ENCODE measurements at places on chromosomes 16 and 17.

- DNase-seq, result peak; percentile 51
Observed at GRCh38 chr16:22300427-22301071, 3.3 kb downstream of the POLR3E start.

GRCh38 chr17:82859431-82860403, 19.9 kb upstream of the ZNF750 start:
- peak; percentile 67 for DNase-seq

DNA sequence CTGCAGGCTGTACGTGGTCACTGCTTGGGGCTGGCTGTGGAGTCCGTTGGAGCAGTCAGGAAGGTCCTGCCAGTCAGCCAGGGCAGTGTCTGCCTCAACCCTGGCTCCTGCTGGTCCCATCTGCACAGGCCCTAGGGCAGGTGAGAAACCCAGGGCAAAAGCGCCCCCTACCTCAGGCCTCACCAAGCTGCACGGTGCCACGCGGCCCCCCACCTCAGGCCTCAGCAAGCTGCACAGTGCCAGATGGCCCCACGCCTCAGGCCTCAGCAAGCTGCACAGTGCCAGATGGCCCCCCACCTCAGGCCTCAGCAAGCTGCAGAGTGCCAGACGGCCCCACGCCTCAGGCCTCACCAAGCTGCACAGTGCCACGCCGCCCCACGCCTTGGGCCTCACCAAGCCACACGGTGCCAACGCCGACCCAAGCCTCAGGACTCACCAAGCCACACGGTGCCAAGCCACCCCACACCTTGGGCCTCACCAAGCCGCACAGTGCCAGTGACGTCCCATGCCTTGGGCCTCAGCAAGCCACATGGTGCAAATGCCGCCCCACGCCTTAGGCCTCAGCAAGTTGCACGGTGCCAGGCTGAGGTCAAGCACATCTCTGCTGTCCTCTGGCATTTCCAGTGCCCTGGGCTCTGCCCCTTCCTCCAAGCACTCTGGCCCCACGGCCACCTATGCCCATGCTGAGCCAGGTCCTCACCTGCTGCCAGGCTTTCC, 5.5 kb downstream of the TMEM204 start:
- peak; percentile 30 for DNase-seq

- no peak for DNase-seq
Observed at GRCh38 chr17:36468903-36469635, 17.4 kb upstream of the ZNHIT3 start.

DNA sequence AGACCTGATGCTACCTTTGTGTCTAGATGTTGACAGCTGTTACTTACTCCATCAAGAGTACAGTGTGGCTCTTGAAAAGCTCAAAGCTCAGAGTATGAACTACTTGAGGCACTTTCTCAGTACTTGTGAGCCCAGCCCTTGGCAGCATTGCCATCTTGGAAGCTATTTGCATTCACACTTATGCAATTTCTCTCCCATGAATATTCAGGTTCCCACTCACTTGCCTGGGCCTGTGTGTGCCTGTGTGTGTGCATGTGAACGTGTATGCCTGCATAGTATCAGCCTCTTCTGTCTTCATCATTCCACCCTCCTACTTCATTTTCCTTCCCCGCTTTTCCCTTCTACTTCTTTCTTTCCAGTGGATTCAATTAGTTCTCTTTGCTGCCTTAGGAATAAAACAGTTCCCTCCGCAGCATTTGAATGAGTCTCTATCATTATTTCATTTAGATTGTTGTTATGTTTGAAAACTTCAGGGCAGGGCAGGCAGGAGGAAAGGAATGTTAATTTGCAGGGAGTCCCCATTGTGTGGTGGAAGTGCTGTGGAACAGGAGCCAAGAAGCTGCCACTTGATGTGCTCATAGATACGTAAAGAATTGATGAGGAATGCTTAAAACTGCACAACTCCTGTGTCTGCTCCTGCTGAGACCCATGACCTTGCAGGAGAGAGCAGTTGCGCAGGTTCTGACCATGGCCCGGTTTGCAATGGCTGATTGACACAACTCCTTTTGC, 58.9 kb downstream of the HS3ST4 start:
- no peak for DNase-seq

GRCh38 chr16:66903544-66904427, 14.9 kb downstream of the CDH16 start:
- DNase-seq, result no peak

- peak; percentile 58 for DNase-seq
Observed at GRCh38 chr17:40086150-40087044, 14.0 kb downstream of the NR1D1 start.

DNA sequence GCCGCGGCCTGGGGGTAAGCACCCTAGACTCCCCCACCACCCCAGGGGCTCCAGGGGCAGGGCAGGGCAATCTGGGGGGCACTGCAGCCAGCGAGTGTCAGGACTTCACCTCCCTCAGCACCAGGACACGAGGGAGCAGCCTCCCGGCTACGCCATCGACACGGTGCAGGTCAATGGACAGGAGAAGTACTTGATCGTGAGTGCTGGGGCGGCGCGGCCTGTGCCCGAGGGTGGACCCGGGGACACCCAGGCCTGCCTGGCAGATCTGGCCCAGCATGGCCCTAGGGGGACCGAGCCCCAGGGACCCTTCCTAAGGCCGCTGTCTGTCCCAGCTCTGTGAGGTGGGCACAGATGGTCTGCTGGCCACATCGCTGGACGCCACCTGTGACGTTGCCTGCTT, 3.1 kb upstream of the RHBDL1 start:
- DNase-seq, result no peak

- no peak for DNase-seq
Observed at GRCh38 chr17:55435408-55435807, 13.8 kb upstream of the MMD start.

- DNase-seq, result no peak
Observed at GRCh38 chr16:13402601-13403000, 501.2 kb downstream of the SHISA9 start.

DNA sequence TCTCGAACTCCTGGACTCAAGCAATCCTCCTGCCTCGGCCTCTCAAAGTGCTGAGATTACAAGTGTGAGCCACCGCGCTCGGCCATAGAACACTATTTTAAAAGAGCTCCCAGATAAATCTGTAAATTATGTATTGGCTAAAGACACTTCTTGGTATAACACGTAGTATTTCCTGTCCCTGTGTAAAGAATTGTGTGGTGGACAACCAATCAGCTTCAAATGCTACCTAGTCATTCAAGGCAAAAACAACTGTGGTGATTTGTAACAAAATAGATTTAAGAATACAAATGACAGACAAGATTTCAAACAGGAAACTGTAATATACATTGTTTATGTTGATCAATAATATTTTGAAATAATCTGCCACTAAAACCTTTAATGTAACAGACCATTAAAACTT, 14.6 kb downstream of the CRLF3 start:
- DNase-seq, result no peak

DNA sequence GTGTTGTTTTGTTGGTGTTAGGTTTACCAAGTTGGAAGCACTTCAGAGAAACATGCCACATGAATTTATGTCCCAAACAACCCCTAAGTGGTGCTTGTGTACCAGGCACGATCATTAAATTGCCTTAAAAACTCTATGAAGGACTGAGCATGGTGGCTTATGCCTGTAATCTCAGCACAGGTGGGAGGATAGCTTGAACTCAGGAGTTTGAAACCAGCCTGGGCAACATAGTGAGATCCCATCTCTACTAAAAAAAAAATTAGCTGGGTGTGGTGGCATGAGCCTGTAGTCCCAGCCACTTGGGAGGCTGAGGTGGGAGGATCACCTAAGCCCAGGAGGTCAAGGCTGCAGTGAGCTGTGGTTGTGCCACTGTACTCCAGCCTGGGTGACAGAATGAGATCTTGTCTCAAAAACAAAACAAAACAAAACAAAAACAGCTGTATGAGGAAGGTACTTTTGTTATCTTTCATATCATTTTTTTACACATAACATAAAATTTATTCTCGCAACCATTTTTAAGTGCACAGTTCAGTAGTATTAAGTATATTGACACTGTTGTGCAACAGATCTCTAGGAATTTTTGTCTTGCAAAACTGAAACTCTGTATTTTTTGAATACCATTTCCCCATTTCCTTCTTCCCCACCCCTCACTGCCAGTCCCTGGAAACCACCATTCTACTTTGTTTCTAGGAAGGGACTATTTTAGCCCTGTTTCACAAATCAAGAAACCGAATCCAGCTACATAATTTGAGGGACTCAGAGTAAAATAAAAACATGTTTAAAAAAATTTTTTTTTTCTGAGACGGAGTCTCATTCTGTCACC, 14.3 kb upstream of the RBBP6 start:
- DNase-seq, result no peak

DNA sequence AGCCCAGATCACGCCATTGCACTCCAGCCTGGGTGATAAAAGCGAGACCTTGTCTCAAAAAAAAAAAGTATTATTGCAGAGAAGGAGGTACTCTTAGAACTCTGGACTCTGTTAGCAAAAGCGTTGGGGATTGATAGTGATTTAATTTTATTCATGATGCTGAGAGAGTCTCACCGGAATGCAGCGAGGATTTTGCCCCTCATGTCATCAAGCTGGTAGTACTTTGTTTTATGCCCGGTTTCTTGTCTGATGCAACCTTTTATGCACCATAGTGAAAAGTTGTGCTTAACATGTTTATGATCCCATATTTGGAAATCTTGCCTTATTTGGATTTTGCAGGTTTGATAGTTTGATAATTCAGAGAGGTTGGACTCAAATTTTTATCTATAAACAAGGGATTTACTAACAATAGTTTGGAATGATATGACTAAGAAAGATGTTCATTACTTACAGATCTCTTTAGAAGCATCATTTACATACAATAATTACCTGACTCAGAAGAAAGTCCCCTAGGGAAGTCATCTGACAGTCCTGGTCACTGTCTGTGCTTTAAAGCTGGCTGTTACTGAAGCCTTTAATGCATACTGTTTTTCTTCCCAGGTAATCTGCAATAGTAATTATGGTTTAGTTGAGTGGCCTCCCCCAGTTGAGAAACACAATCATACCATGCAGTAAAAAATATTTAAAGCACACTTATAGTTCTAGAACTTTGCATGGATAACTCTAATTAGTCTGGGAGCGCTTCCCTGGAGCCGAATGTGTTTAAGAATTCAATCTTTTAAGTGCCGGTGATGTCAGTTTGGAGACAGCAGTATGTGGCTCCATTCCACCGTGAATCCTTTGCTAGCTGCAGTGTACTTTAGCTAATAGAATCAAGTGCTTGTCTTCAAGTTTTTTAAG, 120.9 kb downstream of the PRKCA start:
- DNase-seq, result no peak

- no peak for DNase-seq
Observed at GRCh38 chr17:2237950-2238349, 65.6 kb downstream of the SMG6 start.

DNA sequence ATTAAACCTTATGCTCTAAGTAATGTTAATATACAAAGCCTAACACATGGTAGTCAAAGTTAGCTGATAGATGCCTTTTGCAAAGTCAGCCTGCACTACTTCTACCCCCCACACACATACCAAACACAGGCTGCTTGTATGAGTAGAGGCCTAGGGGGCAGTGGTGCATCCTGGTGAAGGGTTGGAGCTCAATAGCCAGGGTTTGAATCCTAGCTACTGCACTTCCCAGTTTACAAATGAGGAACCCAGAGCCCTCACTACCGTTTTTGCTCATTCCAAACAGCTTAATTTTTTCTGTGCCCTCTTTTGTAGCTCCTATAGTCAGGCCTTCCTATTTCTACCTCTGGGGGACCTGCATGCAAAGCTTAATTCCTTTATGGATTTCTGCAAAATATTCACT, 18.9 kb upstream of the HYDIN start:
- DNase-seq, result no peak

GRCh38 chr17:51322390-51323029, 62.2 kb downstream of the UTP18 start:
- no peak for DNase-seq

DNA sequence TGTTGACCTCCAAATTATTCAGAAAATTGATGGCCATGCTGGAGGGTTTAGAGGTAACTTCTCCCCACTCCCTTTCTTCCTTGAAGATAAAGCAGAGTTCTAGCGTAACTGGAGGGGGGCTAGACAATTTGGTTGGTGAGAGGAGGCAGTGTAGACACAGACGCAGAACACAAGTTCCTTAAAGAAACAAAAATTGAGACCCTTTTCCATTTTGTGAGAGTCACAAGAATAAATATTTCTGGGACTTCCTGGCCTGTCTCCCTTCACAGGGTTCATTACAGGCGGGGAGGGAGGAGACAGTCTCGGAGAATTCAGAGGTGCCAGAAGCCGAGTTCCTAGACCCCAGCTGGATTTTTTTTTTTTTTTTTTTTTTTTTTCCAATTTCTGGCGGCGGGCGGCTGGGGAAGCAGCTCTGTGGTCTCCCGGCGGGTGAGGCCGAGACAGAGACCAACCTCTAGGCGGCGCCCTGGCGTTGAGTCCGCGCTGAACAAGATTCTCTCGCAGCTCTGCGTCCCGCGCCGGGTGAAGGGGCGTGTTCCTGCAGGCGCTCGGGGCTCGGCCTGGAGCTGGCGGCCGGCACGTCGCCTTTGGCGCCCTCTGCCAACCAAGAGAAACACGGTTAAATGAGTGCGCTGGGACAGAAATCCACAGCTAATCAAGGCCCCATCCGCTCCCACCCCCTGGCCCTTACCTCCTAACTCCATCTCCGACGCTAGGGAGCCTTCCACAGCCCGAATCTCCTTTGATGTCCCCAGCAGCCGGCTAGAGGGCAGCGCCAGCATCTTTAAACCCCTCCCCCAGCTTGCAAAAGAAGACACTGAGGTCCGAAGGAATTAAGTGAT, 10.2 kb upstream of the HOXB9 start:
- DNase-seq, result peak; percentile 63

DNA sequence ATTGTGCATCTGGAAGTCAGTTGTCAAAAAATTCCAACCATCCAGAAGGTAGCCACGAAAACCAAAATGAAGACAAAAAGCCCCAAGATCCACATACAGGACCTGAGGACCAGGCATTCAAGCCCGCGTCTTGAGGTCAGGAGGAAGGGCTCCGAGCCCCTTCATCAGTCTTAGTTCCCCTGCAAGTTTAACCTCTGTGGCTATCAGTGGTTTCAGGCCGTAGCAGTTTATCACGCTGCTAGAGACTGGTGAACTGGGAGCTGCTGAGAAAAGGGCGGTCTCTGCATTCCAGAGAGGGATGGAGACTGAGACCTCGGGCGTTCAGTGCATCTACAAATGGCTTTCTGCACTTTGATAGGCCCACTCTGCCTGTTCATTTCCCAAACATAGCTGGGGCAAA, 70.6 kb downstream of the IRF8 start:
- no peak for DNase-seq

DNA sequence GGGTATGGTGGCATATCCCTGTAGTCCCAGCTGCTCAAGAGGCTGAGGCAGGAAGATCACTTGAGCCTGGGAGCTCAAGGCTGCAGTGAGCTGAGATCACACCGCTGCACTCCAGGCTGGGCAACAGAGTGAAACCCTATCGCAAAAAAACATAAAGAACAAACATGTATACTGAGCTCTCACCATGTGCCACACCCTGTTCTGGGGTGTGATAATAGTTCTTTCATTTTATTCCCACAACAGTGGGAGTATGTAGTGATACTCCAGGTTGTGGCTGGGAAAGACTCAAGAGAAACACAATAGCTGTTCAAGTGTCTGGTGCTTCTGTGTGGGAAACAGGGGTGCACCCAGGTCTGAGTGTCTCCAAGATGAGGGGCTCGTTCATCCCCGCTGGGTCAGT, 90.7 kb downstream of the SOCS1 start:
- DNase-seq, result no peak

Data from CD4-positive, alpha-beta T cell treated with Interleukin-2 at 100 ng/mL for 4 hours (primary cell).